ENCODE measurements at places on chromosomes 5 and 9.

DNA sequence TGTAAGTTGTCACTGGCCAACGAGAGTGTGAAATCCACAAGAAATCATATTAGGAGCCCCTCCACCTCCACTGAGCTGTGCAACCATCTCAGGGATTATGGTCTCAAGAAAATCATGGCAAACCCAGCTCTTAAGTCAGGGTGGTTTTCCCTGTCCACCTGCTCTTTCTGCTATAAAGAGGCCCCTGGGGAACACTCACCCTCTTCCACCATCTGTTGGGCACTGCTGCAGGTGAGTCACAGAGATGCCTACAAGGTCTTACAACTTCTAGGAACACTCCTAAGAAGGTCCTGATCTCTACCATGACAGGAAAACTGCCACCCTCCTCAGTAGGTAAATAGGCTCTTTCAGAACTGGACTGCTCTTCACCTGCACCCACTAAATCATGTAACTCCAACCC is 61.8 kb downstream of the DRD1 start:
- no peak for DNase-seq

GRCh38 chr5:164306662-164307061 is 801.2 kb downstream of the MAT2B start:
- DNase-seq, result no peak

DNA sequence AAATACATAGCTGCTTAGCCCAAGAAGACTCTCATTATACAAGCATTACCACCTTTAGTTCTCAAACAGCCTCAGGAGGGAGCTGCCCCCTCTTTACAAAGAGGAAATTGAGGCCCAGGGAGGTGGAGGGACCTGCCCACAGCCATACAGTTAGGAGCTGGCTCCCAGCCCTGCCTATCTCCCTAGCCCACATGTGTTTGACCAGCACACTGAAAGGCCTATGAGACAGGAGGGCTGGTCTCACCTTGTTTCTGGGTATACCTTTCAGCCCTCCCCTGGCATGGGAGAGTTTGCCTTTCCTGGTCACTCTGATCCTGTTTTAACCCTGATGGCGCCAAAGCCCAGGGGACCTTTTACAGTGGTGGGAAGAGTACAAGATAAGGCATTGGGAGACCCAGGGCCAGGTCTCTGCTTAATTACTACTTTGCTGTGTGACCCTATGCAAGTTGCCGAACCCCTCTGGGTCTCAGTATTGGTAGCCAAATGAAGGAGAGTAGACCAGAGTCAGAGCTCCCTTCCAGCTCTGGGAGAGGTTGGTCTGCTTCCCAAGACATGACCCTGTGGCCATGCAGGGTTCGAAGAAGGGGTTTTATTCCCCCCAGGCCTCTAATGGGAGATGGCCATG is 60.9 kb upstream of the RPL26L1 start:
- DNase-seq, result no peak

- DNase-seq, result no peak
Observed at GRCh38 chr9:121736934-121737462, 85.6 kb downstream of the DAB2IP start.

DNA sequence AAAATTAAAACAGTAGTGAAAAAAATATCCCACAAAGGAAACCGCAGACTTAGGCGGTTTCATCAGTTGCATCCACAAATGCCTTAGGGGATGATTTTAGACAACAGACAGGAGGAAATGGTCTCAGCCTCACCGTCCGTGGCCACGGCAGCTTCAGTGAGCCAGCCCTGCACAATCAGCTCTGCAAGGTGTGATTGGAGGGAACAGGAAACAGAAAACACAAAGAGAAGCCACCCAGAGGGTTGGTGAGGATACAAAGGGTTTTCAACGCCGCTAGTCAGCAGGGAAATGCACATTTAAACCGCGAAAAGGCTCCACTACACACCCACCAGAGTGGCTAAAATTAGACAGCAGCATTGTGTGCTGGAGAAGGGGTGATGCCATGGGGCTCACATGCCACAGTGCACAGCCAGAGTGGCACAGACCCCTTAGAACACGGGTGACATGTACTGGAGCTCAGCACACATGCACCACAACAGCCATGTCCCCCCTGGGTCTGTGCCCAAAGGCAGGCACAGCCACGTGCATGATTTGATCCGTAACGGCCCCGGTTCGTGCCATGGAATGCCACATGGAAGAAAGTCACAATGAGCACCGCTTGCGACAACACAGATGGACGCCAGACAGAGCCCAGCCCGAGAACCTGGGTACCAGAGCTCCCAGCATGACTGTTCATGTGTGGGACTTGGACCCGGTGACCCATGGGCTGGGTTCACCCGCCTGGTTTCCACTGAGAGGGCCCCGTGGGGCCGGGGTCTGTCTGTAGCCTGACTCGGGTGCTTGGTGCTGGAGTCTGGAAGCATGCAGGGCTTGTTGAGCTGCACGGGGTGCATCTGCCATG is 18.3 kb upstream of the TERT start:
- no peak for DNase-seq

DNA sequence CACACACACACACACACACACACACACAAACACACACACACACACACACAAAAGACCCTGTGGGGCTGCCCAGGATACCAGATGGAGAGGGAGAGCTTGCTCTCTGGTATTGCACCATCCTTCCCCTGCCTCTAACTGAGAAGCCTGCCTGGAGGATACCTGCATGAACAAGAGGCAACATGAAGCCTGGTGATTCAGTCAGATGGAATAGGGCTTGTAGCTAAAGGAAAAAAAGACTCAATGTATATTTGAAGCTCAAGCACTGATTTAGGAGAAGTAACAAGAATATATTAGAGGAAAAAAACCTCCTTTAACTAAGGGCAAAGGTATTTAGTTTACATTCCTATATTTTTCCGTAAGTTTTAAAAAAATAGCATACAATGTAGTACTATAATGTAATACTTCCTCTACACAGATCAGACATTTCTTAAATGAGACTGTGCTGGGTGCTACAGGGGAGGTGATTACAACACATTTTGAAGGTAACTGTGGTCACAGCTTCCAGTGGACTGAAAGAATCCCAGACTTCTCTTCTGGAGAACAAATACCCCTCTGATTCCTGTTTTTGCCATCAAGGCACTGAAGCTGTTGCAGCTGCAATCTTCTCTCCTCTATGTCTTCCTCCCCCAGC is 169.3 kb downstream of the DCP2 start:
- DNase-seq, result no peak

- DNase-seq, result no peak
Observed at GRCh38 chr5:23579566-23579965, 72.2 kb downstream of the PRDM9 start.

DNA sequence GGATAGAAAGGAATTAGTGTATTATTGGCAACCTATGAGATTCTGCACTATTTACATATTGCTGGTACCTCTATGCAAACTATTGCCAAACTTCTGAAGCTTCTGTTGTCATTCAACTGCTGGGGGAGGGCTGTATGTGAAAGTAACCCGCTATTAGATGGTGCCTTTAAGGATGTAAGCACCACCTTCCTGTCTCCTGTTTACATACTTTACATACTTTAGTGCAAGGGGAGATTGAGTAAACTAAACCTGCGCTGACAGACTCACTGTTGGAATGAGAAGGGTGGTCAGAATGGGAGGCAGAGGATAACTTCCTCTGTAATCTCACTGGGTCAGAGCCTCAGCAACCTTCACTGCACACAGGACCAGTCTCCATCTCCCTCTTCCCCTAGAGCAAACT is 123.8 kb downstream of the NR3C1 start:
- no peak for DNase-seq

DNA sequence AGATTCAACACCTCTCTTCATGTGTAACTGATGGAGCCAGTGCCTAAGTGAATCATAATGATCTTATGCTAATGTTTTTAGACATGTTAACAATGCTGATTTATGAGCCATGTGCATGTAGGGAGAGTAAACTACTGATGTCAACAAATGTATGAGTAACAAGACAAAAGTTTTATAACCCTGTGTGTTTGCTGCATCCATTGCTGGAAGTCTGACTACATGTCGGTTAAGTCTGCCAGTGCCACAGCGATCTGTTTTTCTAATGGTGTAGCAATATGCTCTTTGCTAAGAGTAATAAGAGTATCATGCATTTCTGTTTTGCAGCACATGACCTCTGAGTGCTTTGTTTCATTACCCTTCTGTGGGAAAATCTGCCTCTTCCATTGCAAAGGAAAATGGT is 26.4 kb upstream of the TMOD1 start:
- DNase-seq, result no peak

GRCh38 chr5:112018846-112019245 is 261.9 kb upstream of the NREP start:
- DNase-seq, result no peak

DNA sequence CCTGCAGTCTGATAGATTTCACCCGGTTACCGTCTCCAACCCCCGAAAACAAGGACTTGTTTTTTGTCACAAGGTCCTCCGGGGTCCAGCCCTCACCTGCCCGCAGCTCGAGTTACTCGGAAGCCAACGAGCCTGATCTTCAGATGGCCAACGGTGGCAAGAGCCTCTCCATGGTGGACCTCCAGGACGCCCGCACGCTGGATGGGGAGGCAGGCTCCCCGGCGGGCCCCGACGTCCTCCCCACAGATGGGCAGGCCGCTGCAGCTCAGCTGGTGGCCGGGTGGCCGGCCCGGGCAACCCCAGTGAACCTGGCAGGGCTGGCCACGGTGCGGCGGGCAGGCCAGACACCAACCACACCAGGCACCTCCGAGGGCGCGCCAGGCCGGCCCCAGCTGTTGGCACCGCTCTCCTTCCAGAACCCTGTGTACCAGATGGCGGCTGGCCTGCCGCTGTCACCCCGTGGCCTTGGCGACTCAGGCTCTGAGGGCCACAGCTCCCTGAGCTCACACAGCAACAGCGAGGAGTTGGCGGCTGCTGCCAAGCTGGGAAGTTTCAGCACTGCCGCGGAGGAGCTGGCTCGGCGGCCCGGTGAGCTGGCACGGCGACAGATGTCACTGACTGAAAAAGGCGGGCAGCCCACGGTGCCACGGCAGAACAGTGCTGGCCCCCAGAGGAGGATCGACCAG is 121.3 kb downstream of the DAB2IP start:
- no peak for DNase-seq

- no peak for DNase-seq
Observed at GRCh38 chr5:135028791-135029476, 5.1 kb downstream of the PITX1 start.

DNA sequence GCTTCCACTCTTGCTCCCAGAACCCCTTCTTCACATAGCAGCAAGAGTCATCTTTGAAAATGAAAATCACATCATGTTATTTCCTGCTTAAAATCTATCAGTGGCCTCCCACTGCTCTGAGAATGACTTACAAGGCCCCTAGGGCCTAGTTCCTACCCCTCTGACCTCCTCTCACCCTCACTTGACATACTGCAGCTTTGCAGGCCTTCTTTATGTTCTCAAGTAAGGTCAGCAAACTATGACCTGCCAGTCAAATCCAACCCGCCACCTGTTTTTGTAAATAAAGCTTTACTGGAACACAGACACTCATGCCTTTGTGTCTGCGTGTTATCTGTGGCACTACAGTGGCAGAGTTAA is 185.7 kb downstream of the NR3C1 start:
- no peak for DNase-seq

DNA sequence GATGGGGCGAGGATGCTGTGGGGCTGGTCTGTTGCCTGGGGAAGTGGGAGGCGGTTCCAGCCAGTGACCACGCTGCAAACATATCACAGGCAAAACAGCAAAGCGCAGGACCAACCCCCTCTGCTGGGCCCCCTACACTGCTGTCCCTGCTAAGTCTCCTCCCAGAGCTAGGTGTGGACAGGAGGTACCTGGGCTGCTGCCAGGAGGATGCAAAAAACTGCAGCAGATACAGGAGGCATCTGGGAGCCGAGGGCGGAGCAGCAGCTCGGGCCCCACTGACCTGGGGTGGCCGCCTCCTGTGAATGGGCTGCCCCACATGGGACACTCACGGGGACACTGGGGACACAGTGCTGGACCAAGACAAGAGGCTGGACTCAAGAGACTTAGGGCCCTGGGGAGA is 48.0 kb upstream of the PHYKPL start:
- no peak for DNase-seq

DNA sequence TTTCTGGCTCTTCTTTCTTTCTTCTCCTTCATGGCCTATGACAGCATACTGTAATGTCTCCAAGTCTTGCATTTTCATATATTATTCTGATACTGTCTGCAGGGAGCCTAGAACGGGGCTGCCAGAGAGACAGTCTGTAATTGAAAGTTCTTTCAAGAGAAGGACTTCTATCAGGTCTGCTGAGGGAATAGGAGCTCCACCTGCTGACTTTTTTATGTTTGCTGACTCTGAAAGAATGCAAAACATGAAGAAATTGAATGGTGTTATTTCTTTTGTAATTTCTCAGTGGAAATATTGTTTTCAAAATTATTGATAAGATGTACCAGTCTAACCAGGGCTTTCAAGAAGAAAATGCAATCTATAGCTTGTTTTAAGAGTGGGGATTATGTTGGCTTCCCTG is 121.9 kb upstream of the RFX3 start:
- no peak for DNase-seq

- no peak for DNase-seq
Observed at GRCh38 chr5:167952278-167952995, 339.0 kb upstream of the WWC1 start.

DNA sequence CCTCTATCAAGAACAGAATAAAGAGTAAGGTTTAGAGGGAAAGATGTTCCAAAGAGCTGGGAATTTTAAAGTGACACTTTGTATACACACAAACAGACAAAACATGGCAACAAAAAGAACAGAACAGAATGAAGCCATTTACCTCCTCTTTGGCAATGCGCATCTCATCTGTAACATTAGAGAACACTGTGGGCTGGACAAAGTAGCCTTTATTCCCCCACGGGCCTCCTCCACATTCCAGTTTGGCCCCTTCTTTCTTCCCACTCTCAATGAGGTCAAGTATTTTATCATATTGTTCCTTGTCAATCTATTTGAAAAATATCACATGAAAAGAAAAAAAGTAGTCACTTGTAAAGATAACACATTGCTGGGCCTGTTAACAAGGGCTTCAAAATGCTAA is 41.0 kb downstream of the ALDH1A1 start:
- DNase-seq, result no peak

GRCh38 chr5:123882965-123883345 is 371.0 kb downstream of the CSNK1G3 start:
- DNase-seq, result no peak

GRCh38 chr9:107067739-107068416 is 204.9 kb downstream of the ZNF462 start:
- DNase-seq, result no peak

GRCh38 chr9:108239696-108240321 is 616.0 kb downstream of the ACTL7B start:
- DNase-seq, result no peak

GRCh38 chr5:118604106-118604505 is 384.2 kb downstream of the DTWD2 start:
- no peak for DNase-seq

GRCh38 chr5:465591-466403 is 22.8 kb downstream of the EXOC3 start:
- no peak for DNase-seq

- DNase-seq, result no peak
Observed at GRCh38 chr9:115999498-115999897, 154.1 kb upstream of the PAPPA start.

GRCh38 chr9:35521708-35522107 is 31.8 kb downstream of the RUSC2 start:
- no peak for DNase-seq

DNA sequence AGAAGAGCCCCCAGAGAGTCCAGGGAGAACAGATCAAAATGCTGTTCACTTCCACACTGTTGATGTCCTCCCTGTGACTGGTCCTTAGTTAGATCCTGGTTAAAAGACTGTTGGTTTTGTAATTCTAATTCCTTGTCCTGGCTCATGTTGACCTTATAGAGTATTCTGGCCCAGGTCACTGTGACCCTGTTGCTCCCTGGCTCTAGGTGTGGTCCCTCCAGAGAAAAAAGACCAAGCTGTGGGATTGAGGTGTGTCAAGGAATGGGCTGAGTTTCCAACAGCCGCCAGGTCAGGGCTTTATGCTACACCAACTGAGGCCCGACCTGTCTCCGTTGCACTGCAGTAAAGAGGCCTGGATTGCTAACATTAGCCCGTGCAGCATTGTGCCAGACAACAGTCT is 241.0 kb upstream of the MSX2 start:
- DNase-seq, result no peak
